MG63 (cell line): ENCODE measurements at places on chromosomes 7 and 10. TPM values are rescaled to one million over a fixed set of nuclear protein-coding genes. Genes with fewer than 3 reads are reported as not detected.

The CPED1 gene
- total RNA-seq: 3.3 and 3.7 TPM in 2 replicates

The TAS2R4 gene
- not detected in 2 replicates for total RNA-seq

The SLC13A1 gene
- not detected in 2 replicates for total RNA-seq

The CDK14 gene
- total RNA-seq: 7.5 and 13.2 TPM in 2 replicates

The ERVW-1 gene
- total RNA-seq: not detected in 2 replicates

The HNRNPH3 gene
- total RNA-seq: 29.8 and 50.1 TPM in 2 replicates

The GRID2IP gene
- not detected in 2 replicates for total RNA-seq

The OR2A7 gene
- 0.79 TPM in 1 of 2 replicates, not detected in the other for total RNA-seq

The CPA2 gene
- total RNA-seq: 1.0 and 1.6 TPM in 2 replicates
